ENCODE measurements at places on chromosomes 1 and 21.
A peak's percentile ranks its signal among the peaks of the same experiment; 100 is the strongest.

GRCh38 chr1:19272064-19272463, 16.5 kb downstream of the AKR7A3 start:
- DNase-seq, result no peak

DNA sequence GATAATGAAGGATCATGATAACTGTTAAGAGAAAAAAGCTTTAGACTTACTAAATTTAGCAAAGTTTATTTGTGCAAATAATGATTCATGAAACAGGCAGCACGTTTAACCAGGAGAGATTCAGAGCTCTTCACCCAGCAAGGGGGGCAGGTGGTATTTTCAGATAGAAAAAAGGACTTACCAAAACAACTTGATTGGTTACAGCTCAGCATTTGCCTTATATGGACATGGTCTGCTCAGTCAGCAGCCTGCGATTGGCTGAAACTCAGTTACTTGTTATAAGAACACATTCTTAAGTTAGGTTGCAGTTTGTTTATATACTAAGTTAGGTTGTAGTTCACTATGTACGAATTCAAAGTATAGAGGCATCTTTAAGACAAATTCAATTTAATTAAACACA, 165.6 kb downstream of the DUSP10 start:
- no peak for DNase-seq

- no peak for DNase-seq
Observed at GRCh38 chr1:234325878-234326496, 47.3 kb upstream of the COA6 start.

DNA sequence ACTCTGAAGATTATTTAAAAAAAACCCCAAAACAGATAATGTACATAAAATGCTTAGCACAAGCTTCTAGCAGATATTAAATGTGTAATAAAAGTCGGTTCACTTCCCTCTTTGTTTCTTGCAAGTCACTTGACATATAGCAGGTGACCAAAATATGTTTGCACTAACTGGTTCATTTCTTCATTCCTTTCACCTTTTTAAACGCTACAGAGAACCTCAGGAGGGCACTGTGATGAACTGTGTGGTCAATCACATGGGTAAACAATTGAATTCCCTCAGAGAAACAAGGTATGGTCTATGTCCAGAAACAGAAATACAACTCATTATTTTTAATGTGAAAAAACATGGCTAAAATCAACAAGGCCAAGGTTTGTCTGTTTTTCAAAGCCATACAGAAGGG, 51.3 kb upstream of the BCL10 start:
- no peak for DNase-seq

DNA sequence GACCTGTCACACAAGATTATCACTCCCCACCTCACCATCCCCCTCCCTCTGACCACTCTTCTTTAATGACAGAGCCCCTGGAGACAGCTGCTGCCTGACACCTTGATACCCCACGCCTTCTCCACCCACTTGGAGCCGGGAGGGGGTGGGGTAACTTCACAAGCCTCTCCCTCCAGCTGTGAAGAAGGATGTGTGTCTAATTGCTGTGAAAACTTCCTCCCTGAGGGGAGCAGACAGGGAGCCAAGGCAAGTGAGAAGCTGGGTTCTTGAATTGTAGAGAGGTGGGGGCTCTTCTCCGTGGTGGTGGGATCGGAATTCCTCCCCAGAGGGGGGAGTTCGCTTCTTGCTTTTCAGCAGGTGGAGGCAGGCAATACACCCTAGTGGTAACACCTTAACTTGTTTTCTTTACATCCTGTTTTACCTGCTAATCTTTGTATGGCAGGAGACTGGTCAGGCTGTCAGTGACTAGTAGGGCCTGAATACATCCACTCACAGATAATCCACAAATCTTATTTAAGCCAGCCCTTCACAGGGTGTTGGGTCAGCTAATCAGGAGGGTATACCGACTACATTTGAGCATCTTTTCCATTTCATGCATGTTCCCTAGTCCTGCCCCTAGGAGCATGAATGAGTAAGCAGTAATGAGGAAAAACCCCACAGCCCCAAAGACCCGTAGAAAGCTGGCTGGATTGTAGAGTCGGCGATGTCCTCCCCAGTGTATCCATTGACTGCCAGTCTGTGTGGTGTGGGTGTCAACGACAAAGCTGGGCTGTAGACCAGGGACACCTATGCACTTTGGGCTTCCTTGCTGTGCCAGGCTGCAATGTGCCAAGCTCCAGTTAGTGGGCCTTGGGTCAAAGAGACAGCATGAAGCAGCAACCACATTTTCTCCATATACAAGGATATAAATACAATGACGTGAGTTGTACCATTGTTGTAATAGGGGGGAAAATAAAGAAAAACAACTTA, 57.3 kb downstream of the NFASC start:
- DNase-seq, result no peak

DNA sequence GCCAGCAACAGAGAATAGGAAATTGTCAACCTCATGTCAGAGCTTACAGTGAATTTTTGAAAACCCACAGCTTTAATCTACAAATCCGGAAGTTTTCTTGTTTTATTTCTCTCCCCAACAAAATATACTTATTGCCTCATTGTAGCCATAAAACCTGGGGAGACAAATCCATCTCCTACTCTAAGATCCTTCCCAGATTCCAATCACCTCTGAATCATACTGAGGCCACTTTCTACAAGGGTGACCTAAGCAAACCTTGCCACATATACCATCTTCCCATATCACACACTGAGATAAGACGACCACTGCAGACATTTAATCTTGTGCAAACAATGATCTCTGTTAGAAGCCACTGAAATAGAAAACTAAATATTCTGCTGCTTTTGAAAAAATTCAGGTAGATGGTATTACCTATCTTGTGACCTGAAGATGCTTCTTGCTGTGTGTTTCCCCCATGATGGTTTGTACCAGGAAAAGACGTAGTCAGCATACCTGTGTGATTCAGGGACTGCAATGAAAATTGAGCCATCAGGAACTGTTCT, 171.5 kb upstream of the DUSP10 start:
- DNase-seq, result no peak

DNA sequence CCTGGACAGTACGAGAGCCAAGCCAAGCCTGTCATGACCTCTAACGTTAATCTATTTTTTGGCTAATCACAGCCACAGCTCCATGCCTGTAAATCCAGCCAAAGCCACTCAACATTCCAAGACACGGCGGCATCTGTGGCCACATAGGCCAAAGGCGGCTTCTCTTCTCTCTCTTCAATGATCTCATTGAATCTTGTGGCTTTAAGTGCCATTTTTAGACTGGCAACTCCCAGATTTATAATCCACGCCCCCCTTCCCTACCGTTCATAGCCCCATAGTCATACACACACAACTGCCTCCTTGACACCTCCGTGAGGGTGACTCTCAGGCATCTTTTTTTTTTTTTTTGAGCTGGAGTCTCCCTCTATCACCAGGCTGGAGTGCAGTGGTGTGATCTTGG, 5.7 kb upstream of the SELENON start:
- no peak for DNase-seq

DNA sequence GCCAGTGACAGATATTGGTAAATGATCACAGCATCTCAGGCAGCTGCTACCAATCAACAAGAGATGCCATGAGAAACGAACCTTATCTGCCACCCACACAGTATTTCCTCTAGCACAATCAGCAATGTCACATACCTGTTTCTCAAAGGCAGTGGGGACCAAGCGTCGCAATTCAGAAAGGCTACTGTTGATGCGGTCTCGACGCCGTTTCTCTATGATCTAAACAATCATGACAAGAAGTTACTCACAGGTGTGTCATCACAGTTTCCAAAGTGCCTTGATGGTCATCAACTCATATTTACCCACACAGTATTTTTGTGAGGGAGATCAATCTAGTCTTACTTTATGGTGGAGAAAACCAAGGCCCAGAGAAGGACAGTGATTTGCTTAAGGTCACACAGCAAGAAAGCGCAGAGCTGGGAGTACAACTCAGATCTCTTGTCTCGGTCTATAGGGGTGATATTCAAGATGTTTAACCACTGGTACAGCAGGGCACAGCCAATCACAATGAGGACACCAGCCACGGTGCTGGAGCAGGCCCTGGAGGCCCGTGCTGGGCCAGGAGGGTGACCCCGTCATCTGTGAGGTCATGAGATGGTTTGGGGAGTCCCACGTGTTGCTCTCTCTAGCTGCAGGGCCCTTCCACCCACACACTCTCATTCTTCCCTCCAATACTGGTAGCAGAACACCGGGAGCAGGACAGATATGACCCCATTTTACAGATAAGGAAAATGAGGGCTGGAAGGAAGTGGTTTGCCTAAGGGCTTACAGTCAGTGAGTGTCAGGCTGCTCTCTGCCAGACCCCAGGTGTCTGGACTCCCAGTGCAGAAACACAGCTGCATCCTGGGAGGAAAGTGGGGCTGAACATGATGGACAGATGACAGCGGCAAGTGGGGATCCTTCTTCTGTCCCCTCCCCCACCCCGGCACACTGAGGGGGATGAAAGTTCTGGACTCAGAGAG, 7.8 kb downstream of the HEYL start:
- peak; percentile 18 for DNase-seq

- DNase-seq, result no peak
Observed at GRCh38 chr1:51624855-51625254, 8.0 kb downstream of the OSBPL9 start.

- DNase-seq, result no peak
Observed at GRCh38 chr1:226063977-226064815, 1.7 kb downstream of the H3-3A start.
